CD4-positive, alpha-beta T cell treated with Interleukin-6 for 4 hours (primary cell): ENCODE measurements at places on chromosomes 2 and 18.

GRCh38 chr2:25265802-25266201 is 75.9 kb downstream of the DNMT3A start:
- peak; percentile 81 for DNase-seq

DNA sequence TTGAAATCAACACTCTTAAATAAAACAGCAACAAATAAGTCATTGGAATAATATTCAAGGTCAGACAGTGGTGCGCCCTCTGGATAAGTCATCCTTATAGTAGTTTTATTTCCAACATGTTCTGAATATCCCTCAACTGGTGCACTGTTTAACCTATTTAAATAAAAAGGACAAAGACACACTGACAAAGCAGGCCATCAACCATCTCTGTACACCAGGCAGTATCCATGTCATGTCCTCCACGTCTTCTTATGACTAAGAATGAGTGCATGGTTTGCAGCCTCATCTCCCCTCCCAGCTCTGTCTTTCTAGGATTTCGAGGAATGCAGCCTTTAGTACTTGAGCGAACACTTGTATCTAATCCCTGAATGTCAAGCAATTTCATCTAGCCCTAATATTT is 42.4 kb downstream of the ST3GAL5 start:
- no peak for DNase-seq

GRCh38 chr18:64201781-64202180 is 52.9 kb upstream of the LINC00305 start:
- no peak for DNase-seq

DNA sequence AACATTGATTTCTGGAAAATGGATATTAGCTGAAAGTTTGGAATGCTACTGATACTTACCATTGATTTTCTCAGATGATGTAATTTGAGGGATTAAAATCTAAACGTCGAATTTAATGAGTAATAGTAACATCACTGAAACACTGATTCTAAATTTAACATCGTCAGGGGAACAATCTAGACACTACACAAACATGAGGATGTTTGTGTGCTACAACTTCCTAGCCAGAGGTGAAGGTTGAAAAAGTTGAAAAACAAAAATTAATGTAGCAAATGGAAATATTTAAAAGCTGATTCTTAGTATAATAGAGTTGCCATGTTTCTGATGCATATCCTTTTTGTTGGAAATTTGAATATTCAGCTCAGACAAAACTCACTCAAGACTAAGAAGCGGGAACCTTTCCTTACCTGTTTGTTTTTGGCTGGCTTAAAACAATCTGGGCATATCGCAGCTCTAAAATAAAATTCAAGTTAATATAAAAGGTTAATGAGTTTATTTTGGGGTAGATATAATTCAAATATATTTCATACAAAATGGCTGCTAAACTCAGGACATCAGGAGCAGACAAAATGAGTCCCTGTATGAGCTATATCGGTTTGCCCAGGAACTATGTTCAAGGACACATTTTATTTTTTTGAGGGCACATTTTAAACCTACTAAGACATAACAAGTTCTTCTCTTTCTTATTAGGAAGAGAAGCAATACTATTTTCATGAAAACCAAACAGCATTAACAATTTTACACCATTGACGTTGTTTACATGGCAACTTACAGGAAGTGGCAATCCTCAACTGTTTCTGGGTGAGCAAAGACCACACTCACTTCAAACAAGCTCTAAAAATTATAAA is 52.6 kb upstream of the PEX13 start:
- peak; percentile 15 for DNase-seq

DNA sequence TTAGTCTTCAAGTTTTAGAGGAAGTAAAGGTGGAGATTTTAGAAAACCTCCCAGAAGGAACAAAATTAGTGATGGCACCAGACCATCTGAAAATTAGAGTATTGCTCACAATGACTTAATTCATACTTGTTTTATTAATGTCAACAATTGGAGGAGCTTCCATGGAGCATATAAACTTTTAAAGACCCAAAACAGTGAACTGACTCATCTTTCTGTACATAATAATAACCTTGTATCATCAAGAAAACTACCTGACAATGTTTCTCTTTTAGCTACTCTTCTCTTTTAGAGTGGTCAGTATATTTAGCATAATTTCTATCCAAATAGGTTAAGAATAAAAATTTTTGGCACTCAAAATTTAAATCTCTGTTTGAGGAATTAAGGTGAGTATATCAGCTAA is 7.2 kb upstream of the ITGAV start:
- DNase-seq, result no peak

GRCh38 chr2:219642465-219643083 is 15.1 kb downstream of the SLC4A3 start:
- DNase-seq, result peak; percentile 87

- DNase-seq, result no peak
Measured at GRCh38 chr2:120499784-120500495, 154.0 kb downstream of the INHBB start.

DNA sequence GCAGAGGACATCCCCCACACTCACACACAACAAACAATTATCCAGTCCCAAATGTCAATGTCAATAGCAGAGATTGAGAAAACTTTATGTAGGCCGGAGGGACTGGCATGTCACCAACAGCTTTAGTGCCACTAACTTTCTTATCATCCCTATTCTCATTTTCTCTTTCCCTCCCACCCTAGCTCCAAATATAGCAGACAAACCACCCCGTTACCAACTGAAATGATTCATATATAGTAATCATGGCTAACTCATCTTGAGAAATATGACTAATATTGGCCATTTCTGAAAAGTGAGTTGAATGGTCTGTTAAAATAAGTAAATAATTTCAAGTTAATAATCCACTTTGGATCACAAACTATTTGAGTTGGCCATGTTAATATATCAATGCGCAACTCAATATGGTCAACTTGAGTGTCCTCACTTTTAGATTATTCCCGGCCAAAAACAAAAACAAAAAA is 242.1 kb upstream of the RND3 start:
- DNase-seq, result no peak

GRCh38 chr2:218046238-218046637 is 22.8 kb upstream of the RUFY4 start:
- no peak for DNase-seq

- DNase-seq, result no peak
Measured at GRCh38 chr2:228629251-228629650, 447.8 kb upstream of the SPHKAP start.

DNA sequence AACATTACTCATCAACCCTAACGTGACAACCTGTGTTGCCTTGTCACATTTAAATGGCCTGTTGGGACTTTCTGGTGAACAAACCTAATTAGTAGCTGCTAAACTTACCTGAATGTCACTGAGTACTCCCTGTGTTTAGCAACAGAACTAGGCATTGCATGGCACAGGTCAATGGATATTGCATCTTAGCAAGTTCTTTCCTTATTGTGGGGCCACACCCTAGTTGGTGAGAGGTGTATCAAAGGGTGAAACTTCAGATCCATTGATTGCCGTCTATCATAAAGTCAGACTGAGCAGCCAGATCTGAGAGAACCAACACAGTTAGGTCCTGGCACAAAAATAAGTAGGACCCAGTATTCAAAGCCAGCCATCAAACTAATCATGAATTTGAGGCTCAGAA is 29.8 kb upstream of the ZNF385B start:
- DNase-seq, result no peak

GRCh38 chr2:57546478-57546877 is 500.1 kb upstream of the VRK2 start:
- no peak for DNase-seq

DNA sequence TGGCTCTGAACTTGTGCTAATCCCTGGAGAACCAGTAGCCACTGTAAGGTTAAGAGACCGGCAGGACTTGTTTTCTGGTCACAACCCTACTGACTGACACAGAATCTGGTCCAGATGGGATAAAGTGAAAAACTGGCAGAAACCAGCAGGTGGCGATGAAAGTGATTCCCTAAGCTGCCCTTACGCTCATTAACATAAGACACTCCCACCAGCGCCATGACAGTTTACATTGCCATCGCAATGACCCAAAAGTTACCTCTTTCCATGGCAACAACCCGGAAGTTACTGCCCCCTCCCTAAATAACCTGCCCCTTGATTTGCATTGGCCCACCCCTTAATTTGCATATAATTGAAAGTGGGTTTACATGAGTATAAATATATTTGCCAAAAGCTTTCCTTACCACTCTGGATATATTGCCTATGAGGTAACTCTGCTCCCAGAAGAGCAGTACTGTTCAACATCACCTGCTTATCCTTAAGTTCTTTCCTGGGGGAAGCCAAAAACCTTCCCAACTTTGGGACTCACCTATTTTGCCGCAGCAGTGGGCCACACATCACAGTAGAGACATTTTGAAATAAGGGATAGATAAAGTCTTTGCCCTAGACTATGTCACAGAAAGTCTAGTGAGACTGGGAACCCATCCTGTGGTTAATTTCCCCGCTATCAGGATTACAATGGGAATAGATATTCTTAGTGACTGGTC is 35.8 kb upstream of the AFF3 start:
- peak; percentile 4 for DNase-seq

GRCh38 chr18:51028201-51028805 is 1.7 kb upstream of the SMAD4 start:
- no peak for DNase-seq

DNA sequence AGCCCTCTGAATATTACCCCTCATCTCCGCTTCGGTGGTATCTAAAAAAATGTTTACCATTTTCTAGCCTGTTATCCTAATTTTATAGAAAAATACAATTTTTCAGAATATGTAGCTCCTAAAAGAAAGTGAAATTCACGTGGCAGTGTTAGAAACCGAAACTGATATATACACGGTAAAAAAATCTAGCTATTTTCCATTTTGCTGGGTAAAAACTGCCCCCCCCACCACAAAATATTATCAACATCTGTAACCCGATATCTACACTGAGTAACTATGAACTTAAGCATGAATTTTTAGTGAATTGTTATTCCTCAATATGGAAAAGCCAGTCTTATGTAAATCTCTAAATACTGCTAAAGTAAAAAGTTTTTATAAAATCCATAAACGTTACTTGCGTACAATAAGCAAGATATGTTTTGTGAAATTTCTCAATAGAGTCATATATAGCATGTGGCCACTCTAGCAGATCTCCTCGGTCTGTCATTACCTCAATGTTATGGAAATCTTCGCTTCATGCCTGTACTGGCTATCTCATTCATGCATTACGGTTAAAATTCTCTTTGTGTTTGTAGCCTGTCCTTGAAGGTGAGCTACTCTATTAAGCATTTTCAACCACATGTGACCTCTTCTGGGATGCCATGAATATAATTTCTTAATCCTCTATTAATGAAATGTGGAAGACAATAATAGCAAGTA is 524.2 kb downstream of the TRIB2 start:
- no peak for DNase-seq

DNA sequence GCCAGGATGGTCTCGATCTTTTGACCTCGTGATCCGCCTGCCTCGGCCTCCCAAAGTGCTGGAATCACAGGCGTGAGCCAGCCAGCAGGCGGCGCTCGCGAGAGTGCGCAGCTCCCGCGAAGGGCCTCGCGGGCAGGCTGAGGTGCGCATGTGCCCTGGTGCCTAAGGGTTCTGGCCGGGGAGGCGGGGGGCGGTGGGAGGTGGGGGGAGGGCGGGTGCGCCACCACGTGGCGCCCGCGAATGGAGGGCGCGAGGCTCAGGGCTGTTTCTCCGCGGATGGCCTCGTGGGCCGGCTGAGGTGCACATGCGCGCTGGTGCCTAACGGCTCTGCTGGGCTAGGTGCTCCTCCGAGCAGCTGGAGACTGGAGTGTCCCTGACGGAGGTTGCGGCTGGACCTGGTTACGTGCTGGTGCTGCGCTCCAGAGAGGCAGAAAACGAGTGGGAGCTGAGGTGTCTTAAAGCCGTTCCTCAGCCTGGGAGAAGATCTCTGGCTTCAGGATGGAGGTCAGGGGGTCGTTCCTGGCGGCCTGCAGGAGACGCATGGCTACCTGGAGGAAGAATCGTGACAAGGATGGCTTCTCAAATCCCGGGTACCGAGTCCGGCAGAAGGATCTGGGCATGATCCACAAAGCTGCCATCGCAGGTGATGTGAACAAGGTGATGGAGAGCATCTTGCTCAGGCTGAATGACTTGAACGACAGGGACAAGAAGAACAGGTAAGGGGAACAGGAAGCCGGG is at the start of gene ANKRD62:
Gene ANKRD62, plus strand, starts transcription at position 324 of the 738 bp plus-strand sequence. Its CDS starts 175 bp downstream, at position 499.
- no peak for DNase-seq

GRCh38 chr2:58709274-58709673 is 468.1 kb upstream of the FANCL start:
- DNase-seq, result no peak

- DNase-seq, result no peak
Measured at GRCh38 chr2:145290986-145291385, 771.1 kb upstream of the ZEB2 start.

GRCh38 chr2:9094117-9094516 is 90.6 kb upstream of the MBOAT2 start:
- DNase-seq, result no peak

DNA sequence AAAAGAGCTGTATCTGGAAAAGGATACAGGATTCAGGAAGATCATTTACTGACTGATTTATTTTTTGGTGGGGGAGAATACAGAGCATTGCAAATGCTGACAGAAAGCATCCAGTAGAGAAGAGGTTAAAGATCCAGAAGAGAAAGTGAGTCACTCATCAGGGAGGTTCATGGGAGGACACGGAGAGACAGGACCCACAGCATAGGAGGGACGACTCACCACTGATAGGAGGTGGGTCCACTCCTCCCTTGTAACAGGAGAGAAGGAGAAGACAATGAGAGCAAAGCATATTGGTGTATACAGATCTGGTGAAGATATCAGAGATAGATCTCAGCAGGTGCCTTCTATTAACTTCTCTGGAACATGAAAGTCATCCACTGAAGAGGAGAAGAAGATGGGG is 142.4 kb upstream of the AQP4 start:
- DNase-seq, result no peak

- no peak for DNase-seq
Measured at GRCh38 chr18:75253784-75254183, 43.2 kb downstream of the TSHZ1 start.

DNA sequence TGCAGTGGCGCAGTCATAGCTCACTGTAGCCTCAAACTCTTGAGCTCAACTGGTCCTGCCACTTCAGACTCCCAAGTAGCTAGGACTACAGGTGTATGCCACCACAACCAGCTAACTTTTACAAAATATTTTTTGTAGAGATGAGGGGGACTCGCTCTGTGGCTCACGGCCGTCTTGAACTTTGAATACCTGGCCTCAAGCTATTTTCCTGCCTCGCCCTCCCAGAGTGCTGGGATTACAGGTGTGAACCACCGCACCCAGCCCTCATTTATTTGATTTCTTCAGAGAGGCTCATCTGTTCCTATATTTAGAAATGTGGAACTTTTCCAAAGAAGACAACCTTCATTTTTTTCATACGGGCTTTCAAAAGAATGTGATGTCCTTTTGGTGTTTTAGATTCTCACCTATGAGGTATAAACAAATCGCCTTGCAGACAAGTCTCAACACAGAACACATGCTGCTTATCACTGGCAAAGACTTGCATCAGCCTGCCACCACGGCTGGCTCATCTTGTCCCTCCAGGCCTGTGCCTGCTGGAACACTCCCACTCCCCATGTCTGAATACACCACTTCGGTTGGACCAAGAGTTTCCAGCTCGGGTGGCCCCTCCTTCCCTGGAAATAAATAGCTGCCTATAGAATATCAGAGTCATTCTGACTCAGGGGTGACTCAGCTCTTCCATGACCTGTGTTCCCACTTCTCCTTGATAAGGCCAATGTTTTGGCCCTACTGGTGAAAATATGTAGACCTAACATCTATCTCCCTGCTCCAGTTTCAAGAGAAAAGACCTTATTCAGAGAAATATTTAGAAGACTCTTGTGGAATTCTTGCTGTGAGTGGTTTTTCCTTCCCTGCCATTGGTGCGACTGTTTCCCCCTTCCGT is 202.6 kb downstream of the TGIF1 start:
- DNase-seq, result no peak
